Umbilical cord (tissue), 2 donors: ENCODE measurements at places on chromosomes 7 and 10. TPM values are rescaled to one million over a fixed set of nuclear protein-coding genes. Genes with fewer than 3 reads are reported as not detected.

OGA gene
- total RNA-seq: 186 TPM

DNA sequence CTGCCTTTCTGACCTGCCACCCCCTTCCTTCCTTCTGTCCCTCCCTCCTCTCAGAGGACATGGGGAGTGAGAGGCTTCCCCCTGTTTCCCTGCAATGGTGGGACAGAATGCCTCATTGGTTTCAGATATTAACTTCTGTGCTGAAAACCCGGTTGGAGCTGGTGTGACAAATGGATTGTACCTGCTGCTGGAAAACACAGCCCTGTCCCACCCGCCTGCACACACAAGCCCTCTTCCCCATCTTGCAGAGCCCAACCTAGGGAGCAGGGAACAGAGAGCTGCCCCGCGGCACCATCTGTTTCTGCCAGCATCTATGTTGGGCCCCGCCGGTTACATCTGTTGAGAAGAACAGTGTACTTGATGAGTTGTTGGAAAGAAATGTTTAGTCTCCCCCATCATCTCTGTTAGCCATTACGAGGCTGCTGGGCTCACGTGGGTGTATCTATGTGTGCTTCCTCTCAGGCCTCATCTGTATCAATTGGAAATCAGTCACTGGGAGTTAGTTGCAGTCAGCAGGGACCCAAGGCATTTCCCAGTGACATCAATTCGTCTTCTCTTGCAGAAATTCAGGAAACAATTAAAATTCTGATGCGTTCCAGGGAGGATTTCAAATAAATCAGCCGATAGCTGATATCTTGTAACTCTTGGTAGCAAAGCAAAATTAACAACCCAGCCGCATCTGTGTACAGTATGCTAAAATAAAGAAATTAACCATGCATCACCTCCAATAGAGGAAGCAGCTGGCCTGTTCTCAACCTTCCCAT lies 725.6 kb upstream of the GALNT17 start:
- DNase-seq: no peak

PPP1R17 gene
- total RNA-seq: 0.96 TPM

GNAT3 gene
- total RNA-seq: not detected

LRRC18 gene
- total RNA-seq: 0.48 TPM

TMEM184A gene
- total RNA-seq: 3.4 TPM

TES gene
- 342 TPM for total RNA-seq

- DNase-seq: peak; percentile 98
Measured at GRCh38 chr7:137878333-137878961, 31.7 kb upstream of the DGKI start.

ZNF487 gene
- total RNA-seq: 24.8 TPM

GRCh38 chr10:84195044-84195830 lies 900 bp downstream of the CDHR1 start:
- no peak for DNase-seq

ANKRD1 gene
- total RNA-seq: 10.4 TPM

DNA sequence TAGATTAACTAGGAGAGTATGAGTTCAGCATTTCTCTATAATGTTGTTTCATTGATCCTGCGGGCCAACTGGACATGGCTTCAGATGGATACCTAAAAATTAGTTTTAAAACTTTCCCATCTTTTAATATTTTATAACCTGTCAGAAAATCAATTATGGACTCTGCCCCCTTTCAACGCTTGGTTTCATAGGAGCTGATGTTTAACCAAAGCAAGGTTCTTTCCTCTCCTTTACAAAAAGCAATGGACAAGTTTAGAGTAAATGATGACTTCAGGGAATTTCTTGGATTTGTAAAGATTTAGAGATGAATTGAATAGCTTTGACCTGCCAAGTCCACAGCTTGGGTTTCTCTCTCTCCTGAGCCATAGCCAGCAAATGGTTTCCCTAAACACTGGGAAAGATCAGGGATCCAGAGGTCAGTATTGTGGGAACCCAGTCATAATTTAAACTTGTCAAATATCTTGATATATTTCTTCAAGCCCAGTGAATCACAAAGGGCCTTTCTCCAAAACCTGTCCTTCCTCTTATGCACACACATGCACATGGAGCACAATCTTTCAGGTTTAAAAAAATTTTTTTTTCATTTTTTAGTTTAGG lies 177.1 kb downstream of the EVX1 start:
- no peak for DNase-seq

PGAM1 gene
- 165 TPM for total RNA-seq

- DNase-seq: no peak
Measured at GRCh38 chr7:70322856-70323255, 724.6 kb downstream of the AUTS2 start.

IFIT3 gene
- 16.1 TPM for total RNA-seq

- peak; percentile 59 for DNase-seq
Measured at GRCh38 chr7:130276796-130277762, 10.4 kb downstream of the CPA2 start.

- no peak for DNase-seq
Measured at GRCh38 chr10:23432639-23433038, 6.2 kb upstream of the OTUD1 start.
